Stimulated activated naive CD8-positive, alpha-beta T cell treated with anti-CD3 and anti-CD28 coated beads, Interleukin-15, Interleukin-2, amounts not matched to agents 100 U/mL and 50 U/mL, for 24 hours (primary cell): ENCODE measurements at places on chromosomes 6 and 20.

- DNase-seq = no peak
Observed at GRCh38 chr20:59781226-59781625, 152.2 kb downstream of the SYCP2 start.

DNA sequence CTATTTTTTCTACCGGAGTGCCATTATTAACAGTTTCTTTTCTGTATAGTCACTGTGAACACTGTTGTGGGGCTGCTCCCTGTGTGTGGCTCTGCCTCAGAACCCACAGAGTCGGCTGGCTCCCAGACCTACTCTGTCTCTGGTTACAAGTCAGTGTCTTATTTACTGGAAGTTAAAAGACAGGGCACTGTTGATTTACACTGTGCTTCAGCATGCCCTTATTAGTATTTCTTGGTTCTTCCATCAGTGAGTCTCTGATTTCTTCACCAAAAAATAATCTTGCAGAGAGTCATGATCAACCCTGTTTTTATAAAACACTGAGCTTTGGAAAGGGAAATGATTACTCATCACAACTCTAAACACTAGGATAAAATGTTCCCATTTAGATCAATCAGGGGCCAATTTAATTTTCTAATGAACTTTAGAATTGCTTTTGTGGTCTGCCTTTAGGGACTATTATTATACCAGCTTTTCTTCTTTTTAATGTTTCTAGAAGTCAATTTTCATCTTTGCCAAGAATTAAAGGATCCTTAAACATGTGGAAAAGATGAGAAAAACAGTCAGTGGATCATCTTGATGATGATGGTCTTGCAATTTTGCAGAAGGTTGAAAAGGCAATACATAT, 92.6 kb downstream of the UTRN start:
- no peak for DNase-seq

DNA sequence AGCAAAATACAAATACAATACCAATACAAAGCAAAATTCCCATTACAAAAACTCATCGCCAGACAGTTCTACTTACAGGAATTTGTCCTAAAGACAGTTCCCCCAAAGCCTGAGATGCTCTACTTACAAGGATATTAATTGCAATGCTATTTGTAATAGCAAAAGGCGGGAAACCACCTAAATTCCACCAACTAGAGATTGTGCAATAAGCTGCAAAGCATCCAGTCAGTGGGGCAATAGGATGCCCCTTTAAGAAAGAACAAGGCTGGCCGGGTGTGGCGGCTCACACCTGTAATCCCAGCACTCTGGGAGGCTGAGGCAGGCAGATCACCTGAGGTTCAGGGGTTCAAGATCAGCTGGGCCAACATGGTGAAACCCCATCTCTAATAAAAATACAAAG, 39.1 kb downstream of the FAM209B start:
- no peak for DNase-seq

DNA sequence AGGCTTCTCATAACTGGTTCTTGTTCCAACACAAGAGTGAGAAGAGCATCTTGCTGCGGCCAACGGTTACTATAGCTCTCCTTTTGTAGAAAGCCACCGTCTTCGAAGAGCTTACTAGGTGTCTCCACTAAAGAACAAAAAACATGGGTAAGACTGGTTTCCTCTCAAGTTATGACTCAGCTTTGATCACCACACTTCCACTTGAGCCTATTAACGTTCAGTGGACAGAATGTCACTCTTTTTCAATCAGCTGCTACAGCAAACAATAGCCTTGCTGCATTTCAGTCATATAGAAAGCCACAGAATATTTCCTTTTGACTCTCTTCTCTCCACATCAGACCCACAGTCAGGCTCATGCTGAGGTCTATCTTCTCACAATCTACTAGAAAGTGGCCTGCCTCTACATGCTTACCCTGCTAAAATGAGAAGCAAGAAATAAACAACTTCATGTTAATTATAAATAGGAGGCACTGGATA, 243.5 kb upstream of the PREP start:
- peak; percentile 26 for DNase-seq
